ENCODE measurements at places on chromosomes 3 and 15.

DNA sequence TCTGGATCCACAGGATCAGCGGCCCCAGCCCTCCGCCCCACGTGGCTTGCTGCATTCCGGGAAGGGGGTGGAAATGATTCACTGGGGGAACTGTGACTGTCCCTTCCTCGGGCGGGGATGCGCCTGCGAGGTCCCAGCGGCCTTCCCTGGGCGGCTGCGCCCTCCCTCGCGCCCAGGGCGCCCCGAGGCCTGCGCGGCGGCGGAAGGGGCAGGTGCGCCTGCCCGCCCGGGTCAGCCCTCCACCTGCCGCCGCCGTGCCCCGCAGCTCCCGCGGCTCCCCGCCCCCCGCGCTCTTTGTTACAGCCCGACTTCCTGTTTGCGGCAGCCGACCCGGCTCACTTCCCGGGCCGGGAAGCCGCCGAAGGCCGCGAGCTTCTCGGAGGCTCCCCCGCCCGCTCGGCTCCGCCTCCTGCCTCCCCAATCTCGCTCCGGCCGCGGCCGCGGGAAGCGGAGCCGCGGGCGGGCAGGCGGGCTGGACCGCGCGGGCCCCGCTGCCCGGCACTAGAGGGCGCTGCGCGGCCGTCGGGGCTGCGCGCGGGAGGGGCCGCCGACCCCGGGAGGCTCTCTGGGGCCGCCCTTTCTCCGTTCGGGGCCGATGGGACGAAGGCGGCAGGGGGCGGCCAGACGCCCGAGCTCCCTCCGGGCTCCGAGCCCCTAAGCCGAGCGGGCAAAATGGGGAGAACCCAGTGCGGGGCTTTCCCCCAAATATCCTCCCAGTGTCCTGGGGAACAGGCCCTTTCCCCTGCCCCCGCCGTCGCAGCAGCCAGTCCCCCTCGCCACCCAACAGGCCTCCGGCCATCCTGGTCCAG, 11.5 kb upstream of the CHAC1 start:
- DNase-seq = peak; percentile 58

DNA sequence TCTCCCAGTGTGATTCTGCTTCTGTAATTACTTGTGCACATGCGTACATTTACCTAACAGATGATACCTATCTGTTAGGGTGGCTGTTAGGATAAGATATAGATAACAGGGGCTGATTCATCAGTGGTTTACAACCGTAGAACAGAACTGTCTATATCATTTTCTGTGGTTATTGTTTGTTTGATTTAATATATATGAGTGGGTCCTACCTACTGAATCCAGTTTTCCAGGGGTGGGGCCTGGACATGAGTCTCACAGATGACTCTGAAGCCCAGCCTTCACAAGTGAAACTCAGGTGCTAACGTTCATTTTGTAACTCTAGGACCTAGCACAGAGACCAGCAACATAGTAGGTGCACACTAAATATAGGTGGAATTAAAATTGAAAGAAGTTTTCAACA, 10.4 kb upstream of the ACAP2 start:
- DNase-seq = no peak

GRCh38 chr3:147008886-147009285, 397.5 kb downstream of the ZIC4 start:
- no peak for DNase-seq

- no peak for DNase-seq
Measured at GRCh38 chr15:64143276-64143675, 8.3 kb upstream of the SNX22 start.

GRCh38 chr15:87610366-87610765, 646.2 kb downstream of the NTRK3 start:
- no peak for DNase-seq

DNA sequence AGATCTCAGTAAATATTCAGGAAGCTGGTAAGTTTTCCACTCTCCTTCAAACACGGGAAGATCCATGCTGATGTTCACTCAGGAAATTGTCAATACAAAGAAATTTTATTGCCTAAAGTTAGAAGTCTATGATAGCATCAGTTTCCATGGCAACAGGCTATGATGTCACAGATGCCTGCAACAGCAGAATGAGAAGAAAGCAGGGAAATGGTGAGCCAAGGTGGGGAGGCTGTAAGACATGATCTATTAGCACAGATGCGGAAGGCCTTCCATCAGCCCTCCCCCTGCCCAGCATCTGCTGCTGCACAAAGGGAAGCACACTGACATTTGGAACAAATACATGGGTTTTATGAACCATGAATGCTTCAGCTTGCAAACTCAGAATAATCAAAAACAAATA, 28.6 kb downstream of the EPHB1 start:
- no peak for DNase-seq

- DNase-seq = no peak
Measured at GRCh38 chr15:69920221-69920620, 177.5 kb downstream of the TLE3 start.

DNA sequence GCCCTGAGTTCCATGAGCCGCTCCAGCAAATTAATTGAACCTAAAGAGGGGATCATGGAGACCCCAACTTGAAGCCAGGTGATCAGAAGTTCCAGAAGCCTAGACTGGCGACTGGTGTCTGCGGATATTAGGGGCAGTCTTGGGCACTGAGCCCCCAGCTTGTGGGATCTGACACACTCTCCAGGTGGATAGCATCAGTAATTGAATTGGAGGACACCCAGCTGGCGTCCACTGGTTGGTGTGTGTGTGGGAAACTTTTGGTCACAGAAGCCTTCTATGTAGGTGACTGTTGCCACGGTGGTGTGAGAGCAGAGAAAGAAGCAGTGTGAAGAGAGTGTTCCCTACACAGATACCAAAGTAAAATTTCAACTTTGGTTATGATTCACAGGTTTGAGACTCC, 106.0 kb upstream of the ADPGK start:
- DNase-seq = no peak

- DNase-seq = no peak
Measured at GRCh38 chr3:98026425-98027084, 8.6 kb downstream of the GABRR3 start.

DNA sequence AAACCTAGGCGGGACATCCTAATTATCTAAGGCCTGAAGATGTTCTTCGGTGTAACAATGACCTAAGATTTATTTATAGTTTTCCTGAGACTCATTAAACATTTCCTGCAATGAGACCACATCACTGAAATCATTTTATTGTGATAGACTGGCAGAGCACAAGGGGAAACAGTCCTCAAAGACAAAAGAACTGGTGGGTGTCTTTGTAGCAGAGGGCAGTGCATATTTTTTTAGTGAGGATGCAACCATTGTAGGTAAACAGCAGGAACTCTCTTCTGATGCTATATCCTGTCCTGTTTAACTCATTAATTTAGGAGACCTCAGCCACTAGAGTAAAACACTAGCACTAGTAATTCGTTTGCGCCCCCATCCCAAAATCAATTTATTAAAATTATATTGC, 100.0 kb downstream of the MAGI1 start:
- no peak for DNase-seq

- no peak for DNase-seq
Measured at GRCh38 chr15:64398575-64398974, 10.9 kb downstream of the TRIP4 start.

GRCh38 chr3:196207159-196207832, 3.9 kb downstream of the ZDHHC19 start:
- peak; percentile 24 for DNase-seq

DNA sequence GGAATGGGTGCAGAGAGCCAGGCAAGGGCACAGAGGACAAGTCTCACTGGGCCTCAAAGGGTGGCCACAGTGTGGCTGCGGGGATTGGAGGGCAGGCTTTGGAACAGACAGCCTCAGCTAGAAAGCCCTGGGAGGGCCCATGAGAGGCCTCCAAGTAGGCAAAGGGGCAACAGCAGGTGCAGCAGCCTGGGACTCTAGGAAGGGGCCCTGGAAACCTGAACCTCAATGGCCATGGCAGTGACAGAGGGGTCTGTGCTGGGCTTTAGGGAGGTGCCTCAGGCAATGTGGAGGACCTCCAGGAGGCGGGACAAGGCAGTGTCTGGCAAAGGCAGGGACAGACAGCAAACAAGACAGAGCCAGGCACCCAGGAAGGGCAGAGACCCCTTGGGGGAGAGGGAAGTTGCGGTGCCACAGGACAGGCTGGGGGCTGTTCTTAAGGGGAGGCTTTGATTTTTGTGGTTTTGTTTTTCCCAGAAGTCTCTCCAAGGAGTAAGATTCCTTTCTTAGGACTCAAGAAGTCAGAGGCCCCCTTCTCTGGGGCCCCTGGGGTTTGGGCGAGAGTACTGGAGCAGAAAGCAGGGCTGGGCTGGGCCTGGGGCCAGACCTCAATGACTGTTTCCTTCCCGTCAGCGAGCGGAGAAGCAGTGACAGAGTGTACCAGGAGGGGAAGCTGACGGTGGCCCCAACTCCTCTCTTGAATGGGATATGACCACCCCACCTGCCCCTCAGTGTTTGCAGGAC, 9.7 kb downstream of the STOML1 start:
- peak; percentile 27 for DNase-seq

DNA sequence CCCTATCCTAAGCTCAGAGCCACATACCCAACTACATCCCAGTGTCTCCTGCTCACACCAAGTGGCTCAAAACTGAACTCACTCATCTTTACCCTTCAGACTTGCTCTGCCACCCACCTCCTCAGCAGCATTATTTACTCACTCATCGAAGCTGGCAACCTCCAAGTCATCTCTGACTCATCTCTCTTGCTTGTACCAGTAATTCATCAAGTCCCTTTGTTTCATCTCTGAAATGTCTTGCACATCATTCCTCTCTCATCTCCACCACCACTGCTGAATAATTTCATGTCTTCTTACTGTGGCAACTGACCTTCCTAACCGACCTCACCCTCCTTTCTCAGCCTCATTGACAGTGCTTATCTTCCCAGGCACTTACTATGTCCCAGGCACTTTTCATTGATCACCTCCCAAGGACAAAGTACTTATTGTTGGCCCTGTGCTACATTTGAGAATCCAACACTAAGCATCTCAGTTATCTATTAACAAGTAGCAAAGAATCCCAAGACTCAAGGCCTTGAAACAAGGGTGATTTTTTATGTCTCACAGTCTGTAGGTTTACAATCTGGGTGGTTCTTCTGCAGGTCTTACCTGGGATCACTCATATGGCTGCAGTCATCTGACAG, 82.0 kb downstream of the MRPL46 start:
- peak; percentile 22 for DNase-seq

DNA sequence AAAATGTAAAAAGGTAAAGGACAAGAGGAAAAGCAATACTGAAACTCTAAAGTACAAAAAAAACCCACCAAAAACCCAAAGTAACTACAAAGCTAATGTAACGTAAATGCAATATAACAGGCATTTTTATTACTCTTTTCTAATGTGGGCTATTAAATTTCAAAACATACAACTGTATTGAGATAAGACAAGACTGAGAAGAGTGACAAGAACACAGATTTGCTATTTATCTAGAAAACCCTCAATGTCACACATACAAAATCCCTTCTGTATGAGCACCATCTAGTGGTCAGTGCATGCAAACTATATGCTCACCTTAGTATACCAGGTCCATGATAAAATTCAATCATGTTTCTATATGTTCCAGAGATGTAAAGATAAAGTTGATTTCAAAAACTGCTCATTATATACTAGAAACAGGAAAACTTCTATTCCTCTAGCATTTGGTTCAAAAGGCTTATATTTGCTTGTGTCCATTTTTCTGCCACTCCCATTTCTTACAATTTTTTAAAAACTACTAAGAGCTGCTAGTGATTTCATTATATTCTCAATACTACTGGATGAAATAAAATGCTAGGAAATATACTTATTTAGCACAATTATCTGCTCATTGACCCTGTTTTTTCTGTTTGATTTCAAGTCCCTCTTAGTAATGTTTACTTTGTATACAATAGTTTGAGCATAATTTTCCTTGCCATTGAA, 111.4 kb downstream of the DLG1 start:
- peak; percentile 31 for DNase-seq

GRCh38 chr15:41561777-41562145, 2.7 kb downstream of the TYRO3 start:
- no peak for DNase-seq

DNA sequence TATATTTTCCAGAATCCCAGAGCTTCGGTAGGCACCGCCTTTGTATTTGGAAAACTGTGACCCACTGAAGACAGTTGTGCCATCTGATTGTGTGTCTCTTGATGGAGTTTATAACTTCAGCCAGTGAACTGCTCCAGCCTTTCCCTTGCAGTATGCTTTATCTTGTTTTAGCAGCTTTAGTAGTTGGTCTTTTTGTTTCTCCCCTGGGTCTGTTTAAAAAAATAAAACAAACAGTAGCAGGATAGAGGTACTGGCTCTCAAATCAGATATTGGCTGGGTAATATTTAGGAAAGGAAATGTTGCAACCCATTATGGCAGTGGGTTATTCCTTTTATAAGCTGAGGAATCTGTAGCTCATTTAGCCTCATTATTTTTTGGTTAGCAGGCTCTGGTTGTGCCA, 151.5 kb upstream of the BFSP2 start:
- DNase-seq = no peak

GRCh38 chr3:132225664-132226063, 91.5 kb upstream of the ACP3 start:
- no peak for DNase-seq

GRCh38 chr3:69410301-69410700, 24.4 kb upstream of the FRMD4B start:
- DNase-seq = peak; percentile 78

DNA sequence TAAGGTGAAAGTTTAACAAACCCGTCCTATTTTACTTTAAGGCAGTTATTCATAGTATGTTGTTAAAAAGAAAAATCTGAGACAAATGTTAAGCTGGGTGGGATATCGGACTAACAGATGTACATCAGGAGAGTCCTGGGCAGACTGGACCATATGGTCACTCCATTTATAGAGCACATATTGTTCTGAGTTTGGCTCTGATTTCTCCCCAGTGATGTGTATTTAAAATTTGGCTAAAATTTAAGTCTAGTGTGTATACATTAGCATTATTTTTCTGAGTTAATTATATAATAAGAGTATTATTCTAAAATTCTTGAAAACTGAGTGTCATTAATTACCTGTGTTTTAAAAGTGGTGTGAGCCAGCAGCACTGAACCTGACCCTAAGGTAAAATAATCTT, 6.1 kb downstream of the GMPS start:
- no peak for DNase-seq

DNA sequence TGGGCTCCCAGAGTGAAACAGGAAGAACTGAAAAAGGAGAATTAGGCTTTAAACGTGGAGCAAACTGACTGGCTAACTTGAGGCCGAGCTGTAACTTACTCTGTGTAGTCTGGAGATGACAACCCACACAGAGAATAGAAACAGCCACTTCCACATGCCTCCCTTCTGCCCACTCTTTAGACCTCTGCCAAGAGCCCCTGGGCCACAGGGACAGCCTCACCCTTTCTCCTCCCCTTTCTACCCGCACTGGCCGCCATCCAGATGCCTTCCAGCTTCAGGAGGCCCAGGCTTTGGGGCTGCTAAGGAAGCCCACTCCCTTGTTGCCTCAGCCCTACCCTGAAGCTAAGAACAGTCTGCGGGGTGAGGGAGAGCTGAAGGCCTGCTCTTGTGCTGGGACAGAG, 6.8 kb downstream of the ARHGAP31 start:
- no peak for DNase-seq

DNA sequence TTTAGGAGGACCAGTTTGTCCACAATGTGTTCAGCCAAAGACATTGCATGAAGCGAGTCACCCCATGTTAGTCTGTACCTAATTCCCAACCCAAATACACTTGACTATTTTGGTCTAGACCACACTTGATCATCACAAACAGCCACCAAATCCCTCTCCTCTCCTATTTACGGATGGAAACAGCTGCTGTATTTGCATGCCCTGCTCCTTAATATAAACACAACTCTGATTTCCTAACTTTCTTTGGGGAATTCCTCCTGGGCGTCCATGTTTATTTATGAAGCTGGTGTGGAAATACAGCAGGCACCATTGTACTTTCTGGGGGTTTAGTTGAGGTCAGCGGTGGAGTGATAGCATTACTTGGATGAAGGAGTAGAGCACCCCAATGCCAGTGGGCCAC, 235.2 kb downstream of the TLE3 start:
- DNase-seq = no peak

Measured in stimulated activated CD4-positive, alpha-beta T cell treated with anti-CD3 and anti-CD28 coated beads, Interleukin-4, amount 100 ng/mL, for 24 hours (primary cell).